ENCODE measurements at places on chromosomes 12 and 14. TPM values are rescaled to one million over a fixed set of nuclear protein-coding genes. Genes with fewer than 3 reads are reported as not detected.

DNA sequence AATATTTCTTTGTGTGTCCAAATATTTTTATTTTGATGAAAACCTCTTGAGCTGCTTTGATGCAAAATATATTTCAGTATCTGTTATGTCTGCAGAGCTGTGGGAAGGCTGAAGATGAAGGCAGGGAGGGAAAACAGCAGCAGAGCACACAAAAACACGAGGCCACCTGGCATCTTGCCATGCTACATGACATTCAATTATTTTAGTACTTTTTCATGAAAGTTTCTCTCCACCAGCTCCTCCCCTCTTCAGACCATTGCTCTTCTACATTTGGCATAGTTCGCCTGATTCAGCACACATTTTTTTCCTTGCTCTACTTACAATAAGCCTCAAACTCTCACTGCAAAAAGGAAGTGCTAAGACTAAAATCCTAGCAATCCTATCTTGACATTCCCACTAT lies 4.6 kb upstream of the ALX1 start:
- no peaks in the 10 kb centered on the region for H3K4me1 ChIP-seq
- no peak overlapping the region for H3K4me3 ChIP-seq
- H3K27me3 ChIP-seq = no peaks in the 10 kb centered on the region
- DNase-seq = no peak
- peaks cover 5% of the 10 kb centered on the region for H3K36me3 ChIP-seq

- H3K36me3 ChIP-seq = peaks cover 2% of the 10 kb centered on the region
- H3K27ac ChIP-seq = no peak overlapping the region
- DNase-seq = no peak
- no peaks in the 10 kb centered on the region for H3K27me3 ChIP-seq
- H3K4me3 ChIP-seq = no peak overlapping the region
Observed at GRCh38 chr12:28017873-28018255, 45.3 kb upstream of the PTHLH start.

- peaks cover 10% of the 10 kb centered on the region for H3K4me1 ChIP-seq
- DNase-seq = no peak
- H3K4me3 ChIP-seq = no peak overlapping the region
- H3K27ac ChIP-seq = no peak overlapping the region
- H3K36me3 ChIP-seq = peaks cover 7% of the 10 kb centered on the region
Observed at GRCh38 chr12:120363274-120363855, 5.6 kb downstream of the MSI1 start.

- no peak overlapping the region for H3K27ac ChIP-seq
- H3K27me3 ChIP-seq = peaks cover 17% of the 10 kb centered on the region
- no peak for DNase-seq
- no peaks in the 10 kb centered on the region for H3K36me3 ChIP-seq
Observed at GRCh38 chr14:57769863-57770523, 95.9 kb downstream of the SLC35F4 start.

- no peak overlapping the region for H3K4me3 ChIP-seq
- peaks cover 9% of the 10 kb centered on the region for H3K4me1 ChIP-seq
- H3K27ac ChIP-seq = no peak overlapping the region
- H3K27me3 ChIP-seq = no peaks in the 10 kb centered on the region
- H3K36me3 ChIP-seq = peaks cover 44% of the 10 kb centered on the region
Observed at GRCh38 chr12:109580684-109581333, 7.2 kb downstream of the MVK start.

The A2ML1 gene
- 0.24 TPM for total RNA-seq

The P2RX2 gene
- not detected for total RNA-seq

Measured in Calu3 (cell line).